C1 segment of cervical spinal cord (tissue), 14 donors: ENCODE measurements at places on chromosomes 1 and 21.

- no peak for DNase-seq
Measured at GRCh38 chr1:37509181-37509580, 5.4 kb downstream of the MEAF6 start.

DNA sequence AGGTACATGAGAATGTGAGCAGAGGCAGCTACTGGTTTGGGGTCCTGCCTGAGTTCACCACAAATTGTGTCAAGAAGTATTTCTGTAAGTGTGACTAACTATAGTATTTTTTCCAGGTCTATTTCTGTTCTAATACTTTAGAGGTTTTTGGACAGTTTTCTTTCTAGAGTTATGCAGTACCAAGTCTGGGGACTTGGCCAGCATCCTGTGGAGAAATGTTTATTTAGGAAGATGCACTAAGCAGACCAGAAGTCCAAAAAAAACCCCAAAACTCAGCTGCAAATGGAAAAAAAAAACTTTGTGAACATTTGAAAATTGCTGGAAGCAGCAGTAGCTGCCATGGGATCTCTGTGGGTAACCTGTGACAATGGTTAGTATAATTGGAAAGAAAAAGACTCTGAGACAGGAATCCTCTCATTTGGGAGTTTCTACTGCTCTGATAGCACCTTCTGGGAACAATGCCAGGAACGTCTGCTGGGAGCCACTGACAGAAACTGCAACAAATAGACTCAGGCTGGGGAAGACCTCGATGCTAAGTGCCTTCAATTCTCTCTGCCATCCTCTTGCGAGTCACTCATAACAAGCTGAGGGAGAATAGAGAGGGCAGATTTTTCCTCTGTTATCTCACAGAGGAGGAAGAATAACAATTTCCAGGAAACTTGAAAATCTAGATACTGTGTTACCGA lies 37.6 kb downstream of the OR10R2 start:
- DNase-seq, result no peak

DNA sequence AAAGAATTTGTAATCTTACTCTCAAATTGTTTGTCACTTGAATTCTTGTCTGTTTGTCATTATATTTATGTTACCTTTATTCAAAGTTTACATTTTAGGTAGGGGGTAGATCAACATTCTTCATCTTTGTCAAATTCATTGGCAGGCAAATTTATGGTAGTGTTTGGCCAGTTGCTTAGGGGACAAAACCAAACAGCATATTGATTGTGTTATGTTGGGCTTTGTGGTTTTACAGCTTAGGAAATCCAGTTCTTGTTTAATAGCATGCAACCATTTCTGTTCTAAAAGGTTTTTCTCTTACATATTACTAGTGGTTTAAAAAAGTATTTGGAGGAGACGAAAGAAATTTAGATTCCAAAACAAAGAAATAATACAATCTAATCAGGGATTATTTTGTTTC lies 91.4 kb downstream of the HMCN1 start:
- DNase-seq, result no peak

GRCh38 chr1:215264649-215265048 lies 182.1 kb downstream of the KCNK2 start:
- no peak for DNase-seq

GRCh38 chr1:29083317-29084195 lies 40.1 kb downstream of the TMEM200B start:
- no peak for DNase-seq

DNA sequence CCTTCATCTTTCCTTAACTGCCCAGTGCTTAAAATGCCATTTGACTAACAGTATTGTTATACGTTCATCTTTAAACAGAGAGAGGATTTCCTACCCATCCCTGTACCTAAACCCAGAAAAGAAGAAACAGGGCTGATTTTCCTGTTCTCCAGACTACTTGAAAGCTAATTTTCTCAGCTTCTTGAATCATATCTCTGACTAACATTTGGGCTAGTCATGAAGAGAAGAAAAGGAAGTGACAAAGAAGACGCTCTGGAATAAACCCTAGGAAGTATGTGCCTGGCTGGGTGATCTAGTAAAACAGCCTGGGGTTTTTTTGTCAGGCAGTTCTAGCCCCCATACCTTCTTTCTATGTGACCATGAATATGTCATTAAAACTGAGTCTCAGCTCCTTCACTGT lies 44.8 kb upstream of the SGIP1 start:
- DNase-seq, result no peak

DNA sequence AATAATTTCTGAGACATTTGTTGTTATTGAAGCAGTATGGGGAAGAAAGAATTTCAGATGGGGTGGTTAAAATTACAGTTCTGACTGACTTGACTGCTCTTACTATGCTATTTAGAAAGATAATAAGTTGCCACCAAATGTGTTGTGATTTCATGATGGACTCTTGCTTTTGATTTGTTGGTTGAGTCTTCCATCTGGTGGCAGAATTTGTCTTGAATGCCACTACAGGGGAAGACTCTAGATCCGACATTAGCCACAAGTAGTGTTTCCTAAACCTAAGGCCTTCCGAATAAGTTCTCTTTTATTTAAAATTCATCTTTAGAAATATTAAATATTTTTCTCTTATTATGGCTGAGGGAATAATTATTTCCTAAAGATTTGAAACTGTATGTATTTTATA lies 190.9 kb upstream of the ADGRL4 start:
- no peak for DNase-seq

DNA sequence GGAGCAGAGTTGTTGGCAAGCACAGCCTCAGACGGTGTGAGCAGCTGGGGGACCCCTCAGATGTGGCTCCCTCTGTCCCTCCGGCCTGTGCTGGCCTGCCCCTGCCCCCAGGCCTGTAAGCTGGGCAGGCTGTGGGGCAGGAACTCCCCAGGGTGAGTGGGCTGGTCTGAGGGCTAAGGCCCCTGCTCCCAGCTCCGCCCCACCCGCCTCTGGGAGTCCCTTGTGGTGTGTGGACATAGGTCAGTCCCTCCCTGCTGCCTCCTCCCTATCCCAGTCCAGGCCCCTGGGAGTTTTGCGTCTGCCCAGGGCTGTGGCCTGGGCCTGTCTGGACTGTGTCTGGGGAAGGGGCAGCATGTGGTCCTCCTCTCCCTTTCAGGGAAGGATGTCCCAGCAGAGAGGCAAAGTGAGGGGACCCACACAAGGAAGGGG lies 3.6 kb upstream of the VWA1 start:
- DNase-seq, result no peak

- DNase-seq, result no peak
Measured at GRCh38 chr1:179142889-179143299, 61.0 kb downstream of the TOR3A start.

GRCh38 chr1:235741294-235741693 lies 91.7 kb upstream of the GNG4 start:
- no peak for DNase-seq

DNA sequence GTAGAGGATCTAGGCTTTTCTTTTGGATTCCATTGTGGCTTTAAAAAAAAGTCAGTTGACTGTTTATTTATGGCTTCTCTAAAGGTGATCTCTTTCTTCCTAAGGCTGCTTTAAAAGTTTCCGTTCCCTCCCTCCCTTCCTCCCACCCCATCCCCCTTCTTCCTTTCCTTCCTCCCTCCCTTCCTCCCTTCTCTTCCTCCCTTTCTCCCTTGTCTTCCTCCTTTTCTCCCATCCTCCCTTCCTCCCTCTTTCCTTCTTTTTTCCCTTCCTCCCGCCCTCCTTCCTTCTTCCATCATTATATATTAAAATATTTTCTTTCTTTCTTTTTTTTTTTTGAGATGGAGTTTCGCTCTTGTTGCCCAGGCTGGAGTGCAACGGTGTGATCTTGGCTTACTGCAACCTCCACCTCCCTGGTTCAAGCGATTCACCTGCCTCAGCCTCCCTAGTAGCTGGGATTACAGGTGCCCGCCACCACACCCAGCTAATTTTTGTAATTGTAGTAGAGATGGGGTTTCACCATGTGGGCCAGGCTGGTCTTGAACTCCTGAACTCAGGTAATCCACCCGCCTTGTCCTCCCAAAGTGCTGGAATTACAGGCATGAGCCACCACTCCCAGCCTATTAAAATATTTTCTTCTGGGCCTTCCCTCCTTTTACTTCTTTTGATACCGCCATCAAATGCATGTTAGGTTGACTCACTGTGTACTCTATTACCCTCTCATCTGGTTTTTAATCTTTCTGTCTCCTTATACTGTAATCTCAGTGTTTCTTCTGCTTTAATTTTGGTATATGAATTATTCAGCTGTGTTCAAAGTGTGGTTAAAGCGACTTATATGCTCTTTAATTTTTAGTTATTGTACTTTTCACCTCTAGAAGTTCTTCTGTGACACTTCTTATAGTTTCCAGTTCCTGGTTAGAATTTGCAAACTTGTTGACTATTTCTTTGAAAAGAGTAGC lies 59.2 kb upstream of the ATP5PO start:
- DNase-seq, result no peak

DNA sequence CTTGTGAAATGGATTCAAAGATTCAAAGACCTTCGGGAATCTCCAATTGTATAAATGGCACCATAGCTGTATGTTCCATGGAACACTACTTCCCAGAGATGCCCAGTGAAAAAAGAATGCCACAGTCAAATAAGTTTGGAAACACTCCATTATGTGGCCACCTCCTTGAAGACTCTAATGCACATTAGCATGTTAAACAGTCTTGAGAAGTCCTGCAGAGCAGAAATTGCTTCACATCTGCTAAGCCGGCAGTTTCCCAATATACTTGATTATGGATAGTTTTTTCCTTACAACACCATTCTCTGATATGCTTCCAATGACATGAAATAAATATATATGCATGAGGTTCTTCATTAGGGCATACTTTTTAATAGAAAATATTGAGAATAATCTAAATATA lies 12.7 kb upstream of the SELE start:
- DNase-seq, result no peak

GRCh38 chr1:20555025-20555757 lies 2.8 kb downstream of the FAM43B start:
- peak; percentile 7 for DNase-seq

DNA sequence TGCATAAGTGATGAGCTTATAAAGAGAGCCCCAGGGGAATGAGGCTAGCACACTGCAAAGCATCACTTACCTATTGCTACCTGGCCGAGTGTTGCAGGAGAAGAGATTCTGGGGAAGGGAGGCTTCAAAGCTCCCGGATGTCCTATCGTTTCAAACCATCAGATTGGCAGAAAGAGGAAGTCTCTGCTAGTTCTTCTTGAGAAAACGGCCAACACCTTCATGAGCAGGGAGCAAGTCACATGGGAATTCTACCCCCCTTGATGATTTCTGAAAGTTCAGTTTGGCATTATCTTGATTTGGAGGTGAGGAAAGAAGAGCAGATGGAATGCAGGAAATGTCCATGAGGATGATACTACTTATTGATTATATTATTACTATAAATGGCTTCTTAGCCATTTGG lies 16.2 kb downstream of the SYF2 start:
- no peak for DNase-seq

GRCh38 chr1:94039871-94040569 lies 80.9 kb downstream of the ABCA4 start:
- no peak for DNase-seq
